ENCODE measurements at places on chromosomes 2 and 18.

DNA sequence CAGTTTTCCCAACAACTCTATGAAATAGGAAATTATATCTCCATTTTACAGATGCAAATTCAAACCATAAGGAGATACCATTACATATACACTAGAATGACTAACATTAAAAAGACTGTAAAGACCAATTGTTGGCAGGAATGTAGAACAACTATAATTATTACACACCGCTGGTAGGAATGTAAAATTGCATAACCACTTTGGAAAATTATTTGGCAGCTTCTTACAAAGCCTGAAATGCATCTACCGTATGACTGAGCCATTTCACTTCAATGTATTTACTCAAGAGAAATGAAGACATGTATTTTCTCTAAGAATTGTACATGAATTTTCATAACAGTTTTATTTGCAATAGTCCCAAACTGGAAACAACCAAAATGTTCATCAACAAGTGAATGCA, 189.1 kb upstream of the BCL2L11 start:
- DNase-seq, result no peak

DNA sequence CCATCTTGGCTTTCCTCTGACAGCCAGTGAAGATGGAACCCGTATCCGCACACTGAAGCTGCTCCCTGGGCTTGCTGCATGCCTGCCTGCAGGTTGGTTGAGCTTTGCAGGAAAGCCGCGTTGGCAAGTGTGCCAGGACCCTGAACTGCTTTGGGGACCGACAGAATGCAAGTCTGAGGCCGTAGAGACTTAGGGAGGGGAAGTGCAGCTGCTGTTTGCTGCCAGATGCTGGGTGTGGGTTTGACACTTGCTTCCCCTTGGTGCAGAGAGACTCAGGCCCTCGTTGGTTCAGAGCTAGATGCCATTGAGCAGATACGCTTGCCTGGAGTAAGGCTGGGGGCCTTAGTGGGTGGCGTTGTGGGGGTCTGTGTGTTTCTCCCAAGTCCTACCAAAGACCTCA, 13.1 kb upstream of the PHLPP1 start:
- no peak for DNase-seq

GRCh38 chr2:38610851-38611801, 8.4 kb upstream of the HNRNPLL start:
- no peak for DNase-seq

DNA sequence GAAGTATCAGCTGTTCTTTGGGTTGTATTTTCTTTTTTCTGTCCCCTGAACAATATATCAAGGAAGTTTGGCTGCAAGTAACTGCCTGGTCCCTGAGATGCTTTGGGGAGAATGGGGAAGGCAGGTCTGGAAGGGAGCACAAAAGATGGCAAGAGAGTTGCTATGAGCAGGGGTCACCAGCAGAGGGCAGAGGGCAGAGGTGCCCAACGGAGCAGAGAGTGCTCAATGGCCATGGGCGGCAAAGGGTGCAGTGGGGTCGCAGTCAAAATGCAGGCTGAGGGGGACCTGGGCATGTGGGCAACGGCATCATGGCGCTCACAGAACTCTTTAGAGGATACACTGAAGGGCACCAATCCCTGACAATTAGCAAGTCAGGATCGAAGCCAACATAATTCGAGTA, 107.7 kb upstream of the ATP8B1 start:
- no peak for DNase-seq

- DNase-seq, result no peak
Observed at GRCh38 chr2:54114936-54115283, 505 bp upstream of the ACYP2 start.

- DNase-seq, result no peak
Observed at GRCh38 chr2:18369760-18370159, 190.7 kb downstream of the RDH14 start.

DNA sequence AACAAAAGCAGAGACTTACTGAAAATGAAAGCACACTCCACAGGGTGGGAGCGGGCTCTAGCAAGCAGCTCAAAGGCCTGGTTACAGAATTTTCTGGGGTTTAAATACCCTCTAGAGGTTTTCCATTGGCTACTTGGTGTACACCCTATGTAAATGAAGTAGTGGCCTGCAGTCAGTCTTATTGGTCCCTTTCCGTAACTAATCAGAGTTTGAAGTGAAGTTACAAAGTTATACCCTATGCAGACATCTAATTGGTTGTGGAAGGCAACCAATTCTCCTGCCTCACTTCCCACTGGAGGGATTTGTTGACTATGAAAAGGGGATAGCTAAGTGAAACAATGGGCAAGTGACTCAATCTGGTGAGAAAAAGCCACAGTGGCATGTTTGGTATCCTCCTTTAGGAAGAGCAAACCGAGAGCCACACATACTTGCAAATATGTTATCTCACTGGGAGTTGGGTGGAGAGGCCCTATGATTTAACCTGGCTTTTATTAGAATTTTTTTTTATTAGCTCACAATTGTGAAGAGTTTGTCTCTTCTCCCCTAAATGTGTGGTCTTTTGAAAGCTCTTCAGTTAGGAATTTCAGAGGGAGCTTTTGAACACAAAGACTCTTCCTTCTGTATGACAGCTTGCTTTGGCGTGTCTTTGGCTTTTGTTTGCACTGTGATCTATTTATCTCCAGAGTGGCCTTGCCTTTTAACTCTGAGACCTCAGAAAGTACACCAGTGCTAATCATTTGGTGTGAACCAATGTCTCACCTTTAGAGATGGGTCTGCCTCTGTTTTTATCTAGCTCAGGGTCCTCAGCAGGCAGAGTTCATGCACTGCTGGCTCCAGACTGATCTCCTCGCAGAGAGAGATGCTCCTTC, 69.6 kb downstream of the MAP4K4 start:
- no peak for DNase-seq

GRCh38 chr2:166802475-166802874, 85.8 kb upstream of the XIRP2 start:
- no peak for DNase-seq

DNA sequence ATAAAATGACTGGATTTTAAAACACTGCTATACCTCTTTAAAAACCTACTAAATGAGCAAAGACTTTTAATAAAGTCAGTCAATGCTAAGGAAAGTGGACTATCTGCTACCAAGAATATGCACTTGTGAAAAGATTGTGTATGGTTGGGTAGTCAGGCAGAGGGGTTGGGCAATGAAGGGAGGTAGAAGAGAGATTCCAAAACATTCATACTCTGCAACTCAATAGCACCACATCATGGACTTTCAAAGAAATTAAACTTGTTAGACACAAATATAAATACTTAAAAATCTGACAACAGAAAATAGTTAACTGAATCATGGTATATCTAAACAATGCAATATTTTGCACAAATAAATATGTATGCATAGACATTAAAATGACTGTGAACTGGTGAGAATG, 139.9 kb upstream of the MAPRE2 start:
- no peak for DNase-seq

GRCh38 chr18:63261029-63261428, 58.5 kb downstream of the BCL2 start:
- DNase-seq, result no peak

DNA sequence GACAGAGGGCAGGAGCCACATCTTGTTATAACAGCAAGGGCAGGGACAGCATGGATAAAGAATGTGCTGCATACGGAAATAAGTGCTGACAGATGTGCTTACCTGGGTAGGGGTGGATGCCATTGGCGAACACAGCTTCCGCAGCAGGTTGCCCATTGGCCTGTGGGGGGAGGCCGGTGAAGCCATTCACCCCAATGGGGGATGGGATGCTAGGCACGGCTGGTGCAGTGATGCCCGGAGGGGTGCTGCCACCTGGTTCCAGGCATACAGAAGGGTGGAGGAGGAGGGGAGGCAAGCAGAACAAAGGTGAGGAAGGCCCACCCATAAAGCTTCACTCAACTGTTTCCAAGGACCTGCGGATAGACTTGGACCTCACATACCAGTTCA, 294.9 kb downstream of the CELF4 start:
- no peak for DNase-seq

DNA sequence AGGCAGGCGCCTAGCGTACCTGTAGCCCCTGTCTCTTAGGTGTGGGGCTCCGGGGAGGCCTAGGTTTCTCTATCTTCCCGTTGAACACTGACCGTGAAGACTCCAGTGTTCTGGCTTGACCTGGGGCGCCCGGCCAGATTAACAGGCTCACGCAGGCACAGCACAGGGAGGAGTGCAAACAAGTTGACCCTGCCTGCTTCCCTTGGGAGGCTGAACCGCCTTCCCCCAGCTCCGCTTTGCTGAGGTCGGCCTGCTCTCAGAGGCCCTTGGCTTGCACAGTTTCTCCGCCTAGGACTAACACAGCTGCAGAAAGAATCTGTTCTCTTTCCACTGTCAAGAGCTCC, 567 bp downstream of the PCYOX1 start:
- DNase-seq, result no peak

DNA sequence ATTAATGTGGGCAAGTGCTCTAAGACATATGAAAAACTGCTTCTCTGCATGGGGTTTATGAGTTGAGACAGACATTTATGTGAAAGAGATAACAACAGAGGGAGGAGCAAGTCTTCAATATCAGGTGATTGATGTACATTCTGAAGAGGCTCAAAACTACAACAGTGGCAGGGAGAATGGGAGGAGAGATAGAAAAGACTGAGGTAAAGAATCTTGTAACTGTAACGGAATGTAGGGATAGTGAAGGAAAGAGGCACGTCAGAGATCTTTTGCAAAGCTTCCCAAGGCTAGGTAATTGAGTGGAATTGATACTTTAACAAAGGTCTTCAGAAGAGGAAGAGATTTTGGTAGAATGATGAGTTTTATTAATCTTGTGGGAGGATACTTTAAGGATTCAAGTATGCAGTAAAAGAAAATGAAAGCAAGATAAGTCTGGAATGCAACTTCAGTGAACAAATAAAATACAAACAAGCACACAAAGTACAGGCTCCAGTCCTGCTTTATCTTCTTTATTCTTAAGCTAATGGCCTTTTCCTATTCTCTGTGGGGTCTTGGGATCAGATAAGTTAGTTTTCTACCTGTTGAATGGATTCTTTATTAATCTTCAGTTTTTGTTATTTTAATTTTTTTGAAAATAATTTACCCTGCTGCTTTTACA, 15.0 kb downstream of the SMAD4 start:
- DNase-seq, result no peak

GRCh38 chr2:154699575-154699930, 1.1 kb downstream of the KCNJ3 start:
- no peak for DNase-seq

- DNase-seq, result no peak
Observed at GRCh38 chr2:237259201-237259600, 154.8 kb downstream of the COL6A3 start.

DNA sequence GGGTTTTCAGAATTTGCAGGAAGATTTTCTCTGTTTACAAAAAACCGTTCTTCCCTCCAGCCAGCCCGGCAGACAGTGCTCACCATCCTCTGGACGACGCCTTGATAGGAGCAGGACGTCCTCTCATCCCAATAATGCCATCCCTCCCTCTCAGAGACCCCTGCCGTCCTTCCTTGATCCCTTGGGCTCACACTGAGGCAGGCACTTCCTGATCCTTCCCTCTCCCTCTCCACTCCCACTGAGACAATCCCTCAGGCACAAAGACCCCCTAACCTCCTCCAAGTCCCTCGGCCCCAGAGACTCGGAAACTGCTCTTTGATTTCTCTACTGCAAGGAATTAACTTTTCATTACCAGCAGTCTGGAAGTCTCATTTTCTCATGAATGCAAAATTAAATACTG, 42.5 kb downstream of the PAX3 start:
- no peak for DNase-seq

- DNase-seq, result peak; percentile 39
Observed at GRCh38 chr2:138572318-138572717, 70.7 kb downstream of the SPOPL start.

DNA sequence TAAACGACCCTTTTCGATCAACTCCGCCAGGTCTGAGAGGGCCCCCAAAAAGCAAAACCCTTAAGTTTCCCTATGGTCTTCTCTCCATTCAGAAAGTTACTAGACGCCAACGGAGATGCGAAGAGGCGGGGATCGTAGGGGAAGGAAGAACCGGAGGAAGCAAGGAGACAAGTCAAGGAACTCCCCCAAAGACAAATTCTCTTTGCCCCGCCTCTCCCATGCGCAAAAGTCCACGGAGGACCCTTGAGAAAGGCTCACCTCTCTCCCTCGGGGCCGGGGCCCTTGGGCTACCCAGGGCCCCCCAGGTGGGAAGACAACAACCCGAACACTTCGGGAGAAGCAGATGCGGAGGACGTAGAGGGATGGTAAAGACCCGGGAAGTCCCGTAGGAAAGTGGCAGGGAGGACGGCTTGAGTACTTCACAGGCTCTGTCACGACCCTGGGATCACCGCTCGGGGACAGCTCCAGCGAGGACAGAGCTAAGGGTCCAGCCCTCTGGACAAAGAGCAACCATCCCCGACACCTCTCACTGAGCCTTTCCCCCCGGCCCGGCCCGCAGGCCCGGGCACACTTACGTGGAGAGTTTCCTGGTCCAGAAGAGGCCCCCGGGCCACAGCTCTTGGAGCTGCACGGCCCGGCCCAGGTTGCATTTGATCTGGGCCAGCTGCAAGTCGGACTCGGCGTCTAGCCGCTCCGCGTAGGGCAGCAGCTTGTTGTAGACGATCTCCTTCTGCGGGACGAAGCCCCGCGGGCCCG, 647 bp downstream of the PSME4 start:
- DNase-seq, result no peak

- DNase-seq, result no peak
Observed at GRCh38 chr2:120398051-120398995, 52.4 kb downstream of the INHBB start.

DNA sequence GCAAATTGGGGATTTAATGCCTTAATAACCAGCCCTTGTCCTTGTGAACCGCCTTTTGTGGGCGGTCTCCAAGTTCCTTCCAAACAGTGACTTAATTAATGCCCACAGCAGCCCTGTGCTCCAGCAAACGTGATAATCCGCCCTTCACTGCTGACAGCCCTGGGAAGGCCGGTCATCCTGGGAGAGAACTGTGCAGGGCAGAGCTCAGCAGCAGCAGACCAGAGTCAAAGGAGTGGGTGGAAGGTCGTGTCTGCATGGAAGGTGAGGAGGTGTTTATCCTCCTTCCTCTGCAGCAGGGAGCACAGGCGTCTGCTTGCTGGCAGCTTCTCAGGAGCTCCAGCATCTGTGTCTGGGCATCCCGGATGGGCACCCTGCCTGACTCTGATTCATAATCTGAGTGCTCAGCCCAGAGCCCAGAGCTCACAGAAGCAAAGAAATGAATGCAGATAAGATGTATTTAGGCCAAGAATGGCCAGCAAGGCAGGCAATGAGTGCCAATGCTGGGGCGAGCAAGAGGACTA, 270.0 kb upstream of the PXDN start:
- DNase-seq, result no peak

DNA sequence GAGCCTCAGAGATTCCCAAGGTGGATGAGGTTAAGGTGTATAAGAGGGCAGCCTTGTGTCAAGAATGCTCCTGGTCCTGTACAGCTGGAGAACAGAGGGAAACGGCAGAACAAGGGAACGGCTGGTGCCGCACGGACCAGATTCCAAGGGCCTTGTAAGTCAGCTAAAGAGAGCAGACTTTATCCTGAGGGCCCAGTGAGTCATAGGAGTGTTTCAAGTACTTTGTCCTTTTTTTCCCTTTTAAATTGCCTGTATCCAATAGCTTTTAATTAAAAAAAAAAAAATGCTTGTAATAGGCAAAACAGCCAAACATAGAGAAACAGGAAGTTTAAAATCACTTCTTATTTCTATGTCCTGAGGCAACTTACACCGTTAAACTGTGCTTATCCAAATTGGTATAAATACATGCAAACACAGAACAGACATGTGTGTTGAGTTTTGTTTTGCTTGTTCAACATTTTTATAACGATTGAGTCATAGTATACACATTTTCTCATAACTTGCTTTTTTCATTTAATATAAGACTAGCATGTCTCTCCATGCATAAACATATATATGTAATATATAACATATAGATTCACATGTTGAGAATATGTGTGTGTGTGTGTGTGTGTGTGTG, 42.1 kb upstream of the EVA1A start:
- no peak for DNase-seq

All from NCI-H345 (cell line).